ENCODE measurements at places on chromosomes 16 and 17.

DNA sequence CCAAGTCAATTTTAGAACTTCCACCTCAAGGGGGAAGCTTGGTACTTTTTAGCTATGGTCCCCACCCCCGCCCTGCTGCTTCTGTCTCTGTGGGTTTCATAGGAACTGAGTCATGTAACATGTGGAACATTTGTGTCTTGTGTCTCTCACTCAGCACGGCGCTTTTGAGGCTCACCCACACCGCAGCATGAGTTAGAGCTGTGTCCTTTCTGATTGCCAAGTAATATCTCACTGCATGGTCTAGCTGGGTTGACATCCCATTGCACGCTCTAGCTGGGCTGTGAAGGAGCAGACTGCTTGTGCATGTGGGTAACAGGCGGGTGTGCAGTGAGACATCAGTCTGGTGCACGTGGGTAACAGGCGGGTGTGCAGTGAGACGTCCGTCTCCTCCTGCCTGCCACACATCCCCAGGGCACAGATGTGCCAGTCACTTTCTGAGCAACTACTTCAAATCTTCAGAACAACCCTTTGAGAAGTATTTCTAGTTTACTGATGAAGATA is 26.4 kb upstream of the SLC7A5 start:
- no peak for DNase-seq

- no peak for DNase-seq
Observed at GRCh38 chr17:71530248-71530647, 590.6 kb upstream of the SOX9 start.

DNA sequence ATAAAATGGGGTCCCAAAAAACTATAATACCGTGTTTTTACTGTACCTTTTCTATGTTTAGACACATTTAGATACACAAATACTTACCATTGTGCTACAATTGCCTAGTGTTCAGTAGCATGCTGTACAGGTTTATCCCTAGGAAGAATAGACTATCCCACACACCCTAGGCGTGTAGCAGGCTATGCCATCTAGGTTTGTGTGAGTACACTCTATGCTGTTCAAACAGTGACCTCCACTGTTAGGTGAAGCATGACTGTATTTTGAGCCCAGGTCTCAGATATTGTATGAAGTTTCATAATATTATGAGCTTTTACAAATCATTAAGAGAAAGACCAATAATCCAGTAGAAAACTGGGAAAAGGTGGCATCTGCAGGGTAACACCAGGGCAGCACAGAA is 23.6 kb downstream of the MILR1 start:
- DNase-seq = no peak

- no peak for DNase-seq
Observed at GRCh38 chr17:6450926-6451832, 6.9 kb downstream of the PIMREG start.

- no peak for DNase-seq
Observed at GRCh38 chr16:16994831-16995230, 475.9 kb downstream of the XYLT1 start.

DNA sequence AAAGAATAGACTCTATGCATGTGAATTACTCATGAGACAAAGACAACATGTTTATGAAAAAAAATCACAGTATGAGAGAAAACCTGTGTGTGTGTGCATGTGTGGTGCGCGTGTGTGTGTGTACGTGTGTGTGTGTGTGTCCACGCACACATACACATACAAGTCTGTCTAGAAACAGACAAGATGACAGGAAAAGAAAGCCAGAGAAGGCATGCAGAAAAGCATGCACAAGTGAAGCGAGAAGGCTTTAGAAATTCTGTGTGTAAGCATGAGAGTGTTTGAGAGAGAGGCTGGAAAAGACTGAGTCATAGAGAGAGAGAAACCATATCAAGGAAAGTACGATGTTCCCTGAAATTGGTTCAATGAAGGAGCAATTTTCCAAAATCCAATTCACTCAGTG is 566.4 kb upstream of the C16orf82 start:
- no peak for DNase-seq

GRCh38 chr17:56667925-56668458 is 74.5 kb downstream of the NOG start:
- DNase-seq = no peak

GRCh38 chr17:28950752-28951427 is 428 bp downstream of the PHF12 start:
- DNase-seq = no peak

DNA sequence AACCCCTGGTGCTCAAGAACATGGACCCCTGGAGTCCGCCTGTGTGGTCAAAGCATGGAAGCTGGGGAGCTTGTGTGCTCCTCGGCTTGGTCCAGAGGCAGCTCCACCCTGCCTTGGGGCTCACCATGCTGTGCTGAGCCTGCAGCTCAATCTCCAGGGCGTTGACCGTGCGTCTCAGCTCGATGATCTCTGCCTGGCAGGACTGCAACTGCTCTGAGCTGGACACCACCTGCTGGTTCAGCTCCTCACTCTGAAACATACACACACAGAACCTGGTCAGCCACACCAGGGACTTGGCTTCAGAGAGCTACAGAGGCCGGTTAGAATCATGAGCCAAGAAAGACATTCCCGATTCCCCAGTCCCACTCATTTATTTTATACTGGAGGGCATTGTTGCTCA is 2.7 kb downstream of the KRT35 start:
- no peak for DNase-seq

- peak; percentile 32 for DNase-seq
Observed at GRCh38 chr17:58277107-58277801, 3.5 kb downstream of the MPO start.

- DNase-seq = peak; percentile 11
Observed at GRCh38 chr17:70622368-70623260, 453.3 kb downstream of the KCNJ2 start.

DNA sequence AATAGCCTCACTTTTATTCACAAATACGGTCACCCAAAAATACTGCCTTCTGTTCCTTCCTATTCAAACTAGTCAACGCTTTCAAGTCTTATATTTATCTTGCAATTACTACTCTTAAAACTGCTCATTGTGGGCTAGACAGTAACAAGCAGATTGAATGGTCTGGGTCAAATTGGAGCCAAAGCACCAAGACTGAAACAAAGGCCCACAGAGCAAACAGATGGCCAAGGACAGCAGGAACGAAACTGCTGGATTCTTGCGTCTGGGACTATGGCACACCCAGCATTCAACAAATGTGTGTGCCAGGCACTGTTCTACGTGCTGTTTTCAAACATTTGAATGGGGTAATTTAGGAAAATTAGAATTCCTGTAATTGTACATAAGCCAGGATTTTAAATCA is 250.1 kb upstream of the PSMD7 start:
- DNase-seq = no peak

DNA sequence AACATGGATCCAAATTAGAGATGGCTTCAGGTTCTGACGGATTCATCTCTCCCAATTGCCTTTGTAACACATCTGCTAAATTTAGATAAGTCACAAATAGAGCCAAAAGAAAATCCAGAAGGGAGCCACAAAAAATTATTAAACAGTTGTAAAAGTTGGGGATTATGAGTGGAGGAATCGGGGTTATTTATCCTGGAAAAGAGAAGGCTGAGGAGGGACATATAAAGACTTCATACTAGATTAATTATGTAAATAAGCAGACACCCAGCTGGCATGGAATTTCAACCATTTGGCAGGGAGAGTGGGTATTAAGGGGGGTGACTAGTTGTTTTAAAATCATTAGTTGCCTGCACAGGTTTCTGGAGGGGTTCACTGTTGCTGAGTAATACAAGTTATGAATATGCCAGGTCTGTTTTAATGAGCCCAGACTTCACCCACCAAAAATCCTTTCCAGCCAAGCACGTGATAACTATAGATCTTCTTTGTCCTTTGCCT is 89.6 kb downstream of the CDH13 start:
- no peak for DNase-seq

DNA sequence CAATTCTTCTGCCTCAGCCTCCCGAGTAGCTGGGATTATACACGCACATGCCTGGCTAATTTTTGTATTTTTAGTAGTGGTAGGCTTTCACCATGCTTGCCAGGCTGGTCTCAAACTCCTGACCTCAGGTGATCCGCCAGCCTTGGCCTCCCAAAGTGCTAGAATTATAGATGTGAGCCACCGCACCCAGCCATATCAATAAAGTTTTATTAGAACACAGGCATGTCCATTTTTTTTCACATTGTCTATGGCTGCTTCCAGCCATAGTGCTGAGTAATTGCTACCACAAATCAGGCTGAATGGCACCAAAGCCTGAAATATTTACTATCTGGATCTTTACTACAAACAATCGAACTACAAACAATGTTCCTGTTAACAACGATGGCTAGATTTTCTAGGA is 114.4 kb upstream of the IRX6 start:
- DNase-seq = no peak

DNA sequence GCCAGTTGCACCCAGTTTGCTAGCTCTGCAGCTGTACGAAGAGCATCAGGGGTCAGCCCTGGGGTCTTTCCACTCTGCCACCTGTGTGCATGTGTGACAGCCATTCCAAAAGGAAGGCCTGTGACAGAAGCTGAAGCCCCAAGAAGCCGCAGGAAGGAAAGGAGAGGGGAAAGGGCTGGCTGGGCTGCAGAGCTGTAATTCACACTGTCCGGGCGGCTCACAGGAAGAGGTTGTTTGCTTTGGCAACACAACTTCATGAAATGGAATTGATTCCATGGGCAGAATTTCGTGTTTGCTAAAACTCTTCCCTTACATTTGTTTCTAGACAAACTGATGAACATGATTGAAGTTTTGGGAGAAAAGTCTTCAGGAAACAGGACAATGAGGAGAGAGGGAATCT is 14.8 kb downstream of the TMEM204 start:
- no peak for DNase-seq

DNA sequence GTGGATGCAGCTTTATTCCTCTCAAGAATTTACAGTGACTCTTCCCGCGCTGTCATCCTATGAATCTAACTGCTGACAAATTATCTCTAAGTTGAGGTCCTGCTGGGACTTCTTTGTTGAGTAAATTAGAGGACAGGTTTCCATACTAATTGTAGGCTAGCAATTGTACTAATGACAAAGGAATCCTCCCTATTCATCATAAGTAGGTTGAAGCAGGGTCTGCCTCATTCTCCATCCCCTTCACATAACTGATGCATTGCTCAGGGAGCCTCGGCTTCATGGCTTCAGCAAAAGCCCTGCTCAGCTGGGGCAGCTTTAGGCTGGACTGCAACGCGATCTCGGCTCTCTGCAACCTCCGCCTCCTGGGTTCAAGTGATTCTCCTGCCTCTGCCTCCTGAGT is 83.1 kb upstream of the IRX6 start:
- DNase-seq = no peak

GRCh38 chr17:17295141-17295540 is 8.0 kb upstream of the NT5M start:
- DNase-seq = no peak

- no peak for DNase-seq
Observed at GRCh38 chr17:65050438-65050837, 6.1 kb downstream of the GNA13 start.

DNA sequence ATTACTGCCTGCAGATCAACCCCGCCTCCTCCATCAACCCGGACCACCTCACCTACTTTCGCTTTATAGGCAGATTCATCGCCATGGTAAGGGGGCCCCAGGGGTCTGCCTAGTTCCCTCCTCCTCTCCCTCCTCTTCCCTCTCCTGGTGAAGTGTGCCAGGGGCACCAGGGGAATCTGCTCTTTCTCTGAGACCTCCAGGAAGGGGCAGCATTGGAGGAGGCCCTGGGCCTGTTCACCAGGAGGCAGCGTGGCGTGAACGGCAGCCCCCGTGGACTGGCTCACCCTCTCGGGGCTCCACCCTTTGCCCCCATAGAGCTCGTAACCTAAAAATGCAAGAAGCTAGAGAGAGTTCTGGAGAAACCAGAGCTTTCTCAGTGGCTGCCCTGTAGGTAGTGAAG is 17.1 kb upstream of the CLEC18A start:
- DNase-seq = no peak

DNA sequence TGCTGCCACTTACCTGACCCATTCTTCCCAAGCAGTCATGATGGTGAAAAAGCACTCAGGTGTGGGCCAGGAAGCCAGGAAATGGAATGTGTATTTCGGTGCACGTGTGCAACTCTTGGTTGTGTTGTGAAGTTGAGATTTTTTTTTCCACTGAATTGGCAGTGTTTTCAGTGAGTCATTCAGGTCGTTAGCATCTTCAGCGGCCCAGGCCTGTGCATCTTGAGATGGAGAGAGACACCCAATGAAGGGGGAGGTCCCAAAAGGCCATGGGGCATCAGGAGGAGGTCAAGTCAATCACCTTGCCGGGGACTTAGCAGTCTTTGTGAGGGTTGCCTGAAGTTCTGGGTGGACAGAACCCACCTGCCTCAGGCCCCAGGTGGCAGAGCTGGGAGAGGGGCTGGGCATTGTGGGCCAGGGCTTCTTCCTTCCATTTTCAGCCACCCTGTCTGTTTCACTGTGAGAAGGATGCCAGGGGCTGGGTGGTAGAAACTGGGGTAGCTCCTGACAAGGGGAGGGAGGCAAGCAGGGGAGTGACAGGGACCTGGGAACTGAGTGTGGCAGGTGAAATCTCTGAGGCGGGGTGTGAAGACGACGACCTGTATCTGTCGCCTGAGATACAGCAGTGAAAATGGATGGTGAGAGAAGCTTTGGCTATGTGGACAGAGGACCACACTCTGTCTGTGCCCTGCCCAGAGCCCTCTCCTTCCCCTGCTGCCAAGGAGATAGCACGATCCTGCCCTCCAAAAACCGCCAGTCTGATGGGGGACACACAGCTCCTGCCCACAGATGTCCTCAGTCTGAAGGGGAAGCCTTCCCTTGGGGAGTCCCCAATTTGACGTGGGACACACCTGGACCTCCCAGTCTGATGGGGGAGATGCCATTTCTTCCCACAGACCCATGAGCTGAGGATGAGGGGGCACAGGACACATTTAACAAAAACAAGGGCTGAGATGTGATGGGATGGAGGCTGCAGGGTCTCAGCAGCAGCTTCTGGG is 11.9 kb downstream of the TBKBP1 start:
- no peak for DNase-seq

- no peak for DNase-seq
Observed at GRCh38 chr17:74373838-74374606, 6.7 kb downstream of the GPR142 start.

DNA sequence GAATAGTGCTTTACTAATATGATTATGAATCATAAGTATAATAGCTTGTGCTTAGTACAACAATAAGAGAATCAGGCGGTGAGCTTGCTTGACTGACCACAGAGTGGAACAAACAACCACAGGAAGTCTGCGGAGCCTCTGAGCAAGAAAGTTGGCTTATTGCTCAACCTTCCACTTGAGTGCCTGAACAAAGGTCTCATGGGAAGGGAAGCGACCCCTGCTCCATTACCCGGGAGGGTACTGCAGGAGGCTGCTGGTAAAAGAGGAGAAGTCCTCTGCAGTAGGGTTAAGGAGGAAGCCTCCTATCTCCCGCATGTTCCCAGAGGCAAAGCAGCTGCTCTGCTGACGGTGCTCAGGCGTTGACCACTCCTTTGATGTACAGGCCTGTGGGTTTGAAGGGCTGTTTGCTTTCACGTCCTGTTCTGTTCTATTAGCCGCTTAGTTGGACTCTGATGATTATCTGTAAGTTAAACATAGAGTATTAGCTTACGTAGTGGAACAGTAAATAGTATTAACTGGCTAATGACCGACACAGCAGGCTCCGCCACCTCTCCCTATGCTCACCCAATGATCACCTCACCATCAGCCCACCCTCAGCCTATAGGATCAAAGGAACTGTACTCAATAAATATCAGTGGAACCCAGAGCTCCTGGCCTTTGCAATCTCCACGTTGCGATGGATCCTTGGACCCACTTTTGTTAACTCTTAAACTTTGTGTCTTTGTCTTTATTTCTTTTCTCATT is 17.5 kb downstream of the ALOX15B start:
- peak; percentile 64 for DNase-seq
